ENCODE measurements at places on chromosomes 11 and 22.

DNA sequence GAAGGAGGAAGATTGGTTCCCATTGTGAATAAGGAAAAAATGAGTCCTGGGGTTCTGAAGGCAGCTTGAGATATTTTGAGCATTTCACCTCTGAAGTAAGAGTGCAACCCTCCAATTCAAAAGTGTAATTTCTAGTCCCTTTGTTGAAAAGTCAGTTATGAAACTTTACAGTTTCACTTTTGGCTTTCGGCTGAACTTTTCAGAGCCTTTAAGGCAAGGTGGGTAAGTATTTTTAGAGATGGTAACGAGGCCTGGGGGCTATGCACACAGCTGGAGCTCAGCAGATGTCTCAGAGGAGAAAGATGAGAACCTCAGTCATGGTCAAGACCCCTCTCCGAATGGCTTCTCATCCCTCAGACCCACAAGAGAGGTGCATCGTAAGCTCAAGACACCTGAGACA lies 267.6 kb downstream of the KIRREL3 start:
- DNase-seq, result no peak

DNA sequence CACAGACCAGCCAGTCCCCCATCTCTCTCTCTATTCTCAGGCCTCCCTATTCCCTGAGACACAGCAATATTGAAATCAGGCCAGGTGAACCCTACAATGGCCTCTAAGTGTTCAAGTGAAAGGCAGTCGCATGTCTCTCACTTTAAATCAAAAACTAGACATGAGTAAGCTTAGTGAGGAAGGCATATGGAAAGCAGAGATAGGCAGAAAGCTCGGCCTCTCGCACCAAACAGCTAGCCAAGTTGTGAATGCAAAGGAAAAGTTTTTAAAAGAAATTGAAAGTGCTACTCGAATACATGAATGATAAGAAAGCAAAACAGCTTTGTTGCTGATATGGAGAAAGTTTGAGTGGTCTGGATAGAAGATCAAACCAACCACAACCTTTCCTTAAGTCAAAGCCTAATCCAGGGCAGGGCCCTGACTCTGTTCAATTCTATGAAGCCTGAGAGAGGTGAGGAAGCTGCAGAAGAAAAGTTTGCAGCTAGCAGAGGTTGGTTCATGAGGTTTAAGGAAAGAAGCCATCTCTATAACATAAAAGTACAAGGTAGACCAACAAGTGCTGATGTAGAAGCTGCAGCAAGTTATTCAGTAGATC lies 19.8 kb upstream of the MPZL2 start:
- DNase-seq, result no peak

DNA sequence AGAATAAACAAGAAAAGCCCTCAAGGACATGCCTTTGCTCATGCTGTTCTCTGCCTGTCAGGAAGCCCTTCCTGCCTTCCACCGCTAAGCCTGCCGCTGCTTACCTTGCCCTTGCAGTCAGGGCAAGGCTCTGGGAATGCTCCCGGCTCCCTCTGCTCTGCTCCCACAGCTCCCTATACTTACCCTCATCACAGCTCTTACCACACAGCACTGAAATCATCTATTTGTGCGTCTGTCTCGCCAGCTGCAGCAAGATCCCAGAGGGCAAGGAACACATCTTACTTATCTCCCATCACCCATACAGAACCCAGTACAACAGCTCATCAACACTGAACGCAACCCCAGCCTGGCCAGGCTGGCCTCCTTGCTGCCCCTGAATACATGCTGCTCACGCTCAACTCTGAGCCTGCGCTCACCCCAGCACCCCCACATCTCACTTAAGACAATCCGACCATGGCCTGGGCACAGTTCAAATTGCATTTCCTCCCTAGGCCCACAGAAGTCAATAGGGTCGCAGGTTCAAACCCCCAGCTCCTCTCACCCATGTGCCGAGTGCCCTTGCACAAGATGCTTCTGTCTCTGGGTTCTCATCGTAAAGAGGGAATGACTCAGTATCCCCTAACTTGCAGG lies 161.8 kb downstream of the IGLL1 start:
- DNase-seq, result no peak

DNA sequence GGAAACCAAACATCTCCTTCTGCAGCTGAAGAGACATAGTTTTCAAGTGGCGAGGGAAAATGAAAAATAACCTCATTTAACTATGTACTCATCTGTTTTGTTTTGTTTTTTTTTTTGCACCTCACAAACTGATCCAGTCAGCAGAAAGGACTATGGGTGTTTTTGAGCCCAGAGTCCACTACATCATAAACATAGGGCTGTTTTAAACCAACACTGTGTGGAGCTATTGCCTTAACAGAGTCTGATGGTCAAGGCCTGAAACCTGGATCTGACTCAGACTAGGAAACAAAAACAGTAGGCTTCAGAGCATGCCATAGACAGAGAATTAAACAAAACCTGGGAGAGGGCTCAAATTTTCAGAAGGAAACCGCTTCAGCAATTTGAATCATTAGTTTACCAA lies 99.3 kb upstream of the FSHB start:
- DNase-seq, result no peak

GRCh38 chr22:22880645-22881044 lies 7.0 kb upstream of the IGLL5 start:
- no peak for DNase-seq
